ENCODE measurements at places on chromosomes 3 and 15.

GRCh38 chr15:55394694-55395093 is 13.5 kb downstream of the CCPG1 start:
- DNase-seq = no peak

DNA sequence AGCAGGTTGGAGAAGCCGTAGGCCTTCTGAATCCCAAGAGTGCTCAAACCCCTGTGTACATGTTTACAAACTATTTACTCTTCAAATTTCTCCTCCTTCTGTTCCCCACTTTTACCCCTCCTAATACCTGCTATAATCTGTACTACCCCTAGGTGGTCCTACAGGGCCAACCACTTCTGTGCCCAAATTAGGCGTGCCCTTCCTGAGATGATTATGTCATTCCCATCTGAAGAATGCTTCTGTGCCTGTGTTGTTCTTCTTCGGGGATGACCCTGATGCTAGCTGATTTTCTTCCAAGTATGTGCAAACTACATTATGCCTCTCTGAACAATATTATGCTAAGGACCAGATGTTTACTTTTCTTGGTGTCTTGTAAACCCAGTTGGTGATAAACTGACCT is 20.5 kb downstream of the RBP2 start:
- no peak for DNase-seq

DNA sequence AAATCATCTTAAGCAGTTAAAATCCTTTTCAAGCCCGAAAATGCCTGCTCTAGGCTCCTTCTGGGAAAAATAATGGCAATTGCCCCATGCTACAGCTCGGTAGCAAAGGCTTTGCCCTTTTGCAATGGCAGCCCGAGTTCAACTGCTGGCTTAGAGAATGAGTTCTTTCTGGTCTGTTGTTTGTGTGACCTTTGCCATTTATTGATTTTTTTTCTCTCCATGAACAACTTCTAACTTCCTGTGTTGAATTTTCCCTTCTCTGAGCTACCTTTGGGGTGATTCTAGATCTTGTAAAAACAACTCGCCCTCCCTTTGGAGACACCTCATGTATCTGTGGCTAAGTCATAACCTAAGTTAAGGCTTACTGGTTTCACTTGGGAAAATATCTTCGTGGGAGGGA is 139.3 kb downstream of the PLCH1 start:
- DNase-seq = no peak

GRCh38 chr3:141940194-141940776 is 63.8 kb downstream of the ATP1B3 start:
- peak; percentile 75 for DNase-seq

- DNase-seq = no peak
These were observed 52.3 kb upstream of the ADAMTS9 start for GRCh38 chr3:64739971-64740631.

DNA sequence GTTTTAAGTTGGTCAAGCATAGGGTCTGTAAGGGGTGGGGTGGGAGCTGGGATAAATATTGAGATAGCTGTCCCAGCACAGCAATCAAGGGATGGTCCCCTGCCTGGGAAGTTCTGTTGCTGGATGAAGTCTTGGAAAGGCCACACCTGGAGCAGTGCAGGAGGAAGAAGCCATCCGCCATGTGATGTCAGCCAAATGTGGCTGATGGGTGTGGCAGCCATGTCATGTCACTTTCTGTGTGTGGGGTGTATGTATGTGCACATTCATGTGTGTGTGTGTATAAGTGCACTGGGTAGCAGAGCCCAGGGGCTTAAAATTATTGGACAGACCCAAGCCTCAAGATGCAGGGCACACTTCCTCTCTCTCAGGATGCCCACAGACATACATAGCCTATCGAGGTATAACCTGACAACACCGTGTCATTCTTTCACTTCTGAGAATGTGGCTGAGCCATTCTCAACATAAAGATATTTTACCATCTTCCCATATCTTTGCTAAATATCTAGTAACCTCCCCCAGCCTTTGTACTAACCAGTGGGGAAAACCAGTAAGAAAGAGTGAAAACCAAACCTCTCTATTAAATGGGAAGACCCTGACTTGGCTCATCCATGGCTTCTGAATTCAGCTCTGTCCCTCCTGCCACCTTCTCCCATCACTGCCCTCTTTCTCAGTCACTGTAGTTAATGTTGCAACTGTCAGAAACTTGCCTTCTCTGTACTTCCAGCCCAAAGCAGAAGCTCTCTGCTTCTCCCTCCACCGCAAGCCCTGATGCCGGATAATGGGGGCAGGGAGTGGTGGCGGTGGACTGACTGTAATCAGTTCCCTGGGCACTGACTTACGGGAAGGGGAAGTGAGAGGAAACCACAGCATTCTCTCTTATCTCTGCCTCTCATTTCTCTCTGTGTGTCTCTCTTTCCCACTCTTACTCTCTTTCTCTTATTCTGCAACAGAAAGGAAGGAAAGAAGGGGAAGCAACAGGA is 11.2 kb downstream of the TNFSF10 start:
- DNase-seq = no peak

DNA sequence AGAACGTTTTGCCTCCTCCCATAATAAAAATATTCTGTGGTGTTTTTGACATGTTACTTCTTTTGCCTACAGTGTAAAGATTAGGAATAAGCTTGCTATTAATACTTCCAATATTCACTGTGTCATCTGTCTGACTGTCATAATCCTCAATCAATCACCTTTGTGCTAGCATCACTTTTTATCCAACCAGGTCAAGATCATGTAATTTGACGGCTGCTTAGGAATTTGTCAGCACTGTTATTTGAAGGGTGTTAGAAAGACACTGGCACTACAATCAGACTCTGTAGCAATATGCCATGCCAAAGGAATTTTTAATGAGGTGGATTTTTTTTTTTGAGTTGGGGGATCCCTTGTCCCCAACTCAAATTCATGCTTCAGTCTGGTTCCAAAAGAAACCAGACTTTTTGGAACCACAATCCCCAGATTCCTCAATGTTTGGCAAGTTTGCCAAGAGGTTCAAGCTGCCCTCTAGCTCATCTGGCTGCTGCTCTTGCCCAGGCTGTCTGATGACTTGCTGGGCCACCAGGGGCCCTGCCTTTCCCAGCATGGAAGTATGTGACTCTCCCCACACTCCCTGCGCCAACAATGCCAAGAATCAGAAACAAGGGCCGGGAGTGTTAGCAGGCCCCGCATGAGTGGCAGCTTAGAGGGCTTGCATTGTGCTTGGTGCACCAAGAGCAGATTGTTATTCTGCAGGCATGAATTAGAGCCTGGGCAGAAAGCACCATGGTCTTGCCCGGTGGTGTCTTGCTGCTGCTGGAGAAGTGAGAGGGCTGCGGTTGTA is 58.6 kb upstream of the TSC22D2 start:
- DNase-seq = no peak

GRCh38 chr3:189118896-189119295 is 52.9 kb upstream of the TPRG1 start:
- no peak for DNase-seq

GRCh38 chr15:99495430-99496301 is 70.1 kb upstream of the MEF2A start:
- no peak for DNase-seq

DNA sequence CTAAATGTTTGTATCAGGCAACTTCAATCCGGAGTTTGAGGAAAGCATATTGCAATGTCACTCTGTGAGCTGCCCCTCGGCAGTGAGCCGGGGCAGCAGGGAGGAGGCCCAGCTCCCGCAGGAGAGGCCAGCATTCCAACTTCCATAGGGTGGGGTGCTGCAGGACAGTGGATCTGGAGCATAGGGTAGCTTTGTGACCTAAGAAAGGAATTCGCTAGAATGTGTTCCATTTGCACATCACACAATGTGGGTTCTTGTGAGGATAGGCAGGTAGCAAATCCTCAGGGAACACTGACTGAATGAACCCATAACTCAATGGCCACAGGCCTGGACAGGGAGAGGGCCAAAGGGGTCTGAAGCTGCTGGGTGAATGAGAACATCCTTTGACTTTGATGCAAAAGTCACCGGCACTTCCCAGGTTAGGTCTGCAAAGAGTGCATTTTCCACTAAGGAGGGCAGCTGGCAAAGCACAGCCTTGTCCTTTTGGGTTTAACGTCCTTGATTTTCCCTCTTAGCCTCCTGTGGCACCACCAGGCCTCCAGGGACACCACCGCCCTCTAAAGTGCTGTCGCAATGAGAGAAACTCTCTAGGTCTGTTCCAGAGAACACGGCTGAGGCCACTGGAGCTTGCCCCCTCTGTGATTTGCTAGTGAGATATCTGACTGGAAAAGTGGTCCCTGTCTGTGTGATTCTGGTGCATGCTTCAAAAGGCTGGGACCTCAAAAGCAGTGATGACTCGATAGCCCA is 36.2 kb downstream of the GABRB3 start:
- no peak for DNase-seq

DNA sequence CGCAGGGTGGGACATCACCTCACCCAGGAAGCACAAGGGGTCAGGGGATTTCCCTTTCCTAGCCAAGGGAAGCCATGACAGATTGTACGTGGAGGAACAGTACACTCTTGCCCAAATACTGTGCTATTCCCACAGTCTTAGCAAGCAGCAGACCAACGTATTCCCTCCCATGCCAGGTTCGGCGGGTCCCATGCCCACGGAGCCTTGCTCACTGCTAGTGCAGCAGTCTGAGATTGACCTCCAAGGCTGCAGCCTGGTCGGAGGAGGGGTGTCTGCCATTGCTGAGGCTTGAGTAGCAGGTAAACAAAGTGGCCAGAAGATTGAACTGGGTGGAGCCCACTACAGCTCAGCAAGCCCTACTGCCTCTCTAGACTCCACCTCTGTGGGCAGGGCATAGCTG is 39.0 kb downstream of the ALDH1A2 start:
- DNase-seq = no peak

GRCh38 chr3:149585401-149585726 is 72.5 kb downstream of the WWTR1 start:
- no peak for DNase-seq

GRCh38 chr3:184016811-184017671 is 643 bp downstream of the ABCC5 start:
- peak; percentile 49 for DNase-seq

Measured in kidney capillary endothelial cell (primary cell).